Epithelial cell of proximal tubule (primary cell): ENCODE measurements at places on chromosomes 1 and 21. TPM values are rescaled to one million over a fixed set of nuclear protein-coding genes. Genes with fewer than 3 reads are reported as not detected.

FOXD3 gene
- not detected in 2 replicates for total RNA-seq

ALPL gene
- 0.43 TPM in 1 of 2 replicates, not detected in the other for total RNA-seq

- DNase-seq, result no peak
These were observed 160.1 kb upstream of the COL6A1 start for GRCh38 chr21:45821315-45821962.

DNA sequence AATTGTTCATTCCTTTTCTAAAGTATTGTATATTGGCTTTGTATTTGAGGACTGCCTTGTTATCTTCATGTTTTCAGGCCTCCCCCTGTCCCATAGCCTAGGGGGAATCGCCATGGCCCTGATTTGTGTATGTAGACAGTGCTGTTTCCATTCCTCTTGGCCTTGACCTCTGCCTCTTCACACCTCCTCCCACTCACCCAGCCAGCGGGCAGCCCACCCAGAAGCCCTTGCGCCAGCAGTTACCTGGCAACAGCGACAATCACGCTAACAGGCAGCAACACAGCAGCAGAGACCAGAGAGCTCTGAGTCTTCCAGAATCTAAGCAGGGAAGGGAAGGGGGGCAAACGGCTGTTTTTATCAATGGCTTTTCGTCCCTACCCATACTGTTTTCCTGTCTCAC, 50.0 kb upstream of the NPL start:
- no peak for DNase-seq

GRCh38 chr1:29264773-29265389, 28.6 kb downstream of the PTPRU start:
- DNase-seq, result no peak
